Aorta (tissue), 5 donors: ENCODE measurements at places on chromosomes 11 and 22. TPM values are rescaled to one million over a fixed set of nuclear protein-coding genes. Genes with fewer than 3 reads are reported as not detected.

SLC1A2 gene
- total RNA-seq = 1.5 TPM

RPS25 gene
- 820 TPM for total RNA-seq

GPR152 gene
- total RNA-seq = not detected

VSIG10L2 gene
- total RNA-seq = 0.48 TPM

MICAL2 gene
- 315 TPM for total RNA-seq

TRPC6 gene
- total RNA-seq = 2.6 TPM

DKK3 gene
- 313 TPM for total RNA-seq

ANKK1 gene
- total RNA-seq = 0.57 TPM

SLC6A5 gene
- not detected for total RNA-seq

PACSIN3 gene
- total RNA-seq = 24.6 TPM

FIBIN gene
- 80.9 TPM for total RNA-seq

DNA sequence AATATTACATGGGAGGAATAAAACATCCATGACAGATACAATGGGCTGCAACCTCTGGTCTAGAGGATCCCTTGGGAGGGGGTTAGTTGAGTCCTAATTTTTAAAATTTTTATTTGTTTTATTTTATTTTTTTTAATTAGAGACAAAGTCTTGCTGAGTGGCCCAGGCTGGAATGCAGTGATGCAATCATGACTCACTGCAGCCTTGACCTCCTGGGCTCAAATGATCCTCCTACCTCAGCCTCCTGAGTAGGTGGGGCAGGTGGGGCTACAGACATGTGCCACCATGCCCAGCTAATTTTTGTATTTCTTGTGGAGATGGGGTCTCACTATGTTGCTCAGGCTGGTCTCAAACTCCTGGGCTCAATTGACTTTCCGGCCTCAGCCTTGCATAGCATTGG, 43.1 kb downstream of the FDX1 start:
- no peak for DNase-seq
- no peak overlapping the region for H3K27ac ChIP-seq
- peaks cover 2% of the 10 kb centered on the region for H3K4me1 ChIP-seq
- H3K27me3 ChIP-seq = no peaks in the 10 kb centered on the region
- no peaks in the 10 kb centered on the region for H3K36me3 ChIP-seq

GRCh38 chr11:108663154-108663877, 1.6 kb upstream of the DDX10 start:
- no peaks in the 10 kb centered on the region for H3K4me1 ChIP-seq
- no peak overlapping the region for H3K27ac ChIP-seq
- H3K4me3 ChIP-seq = no peak overlapping the region
- no peaks in the 10 kb centered on the region for H3K36me3 ChIP-seq
- DNase-seq = no peak

DNA sequence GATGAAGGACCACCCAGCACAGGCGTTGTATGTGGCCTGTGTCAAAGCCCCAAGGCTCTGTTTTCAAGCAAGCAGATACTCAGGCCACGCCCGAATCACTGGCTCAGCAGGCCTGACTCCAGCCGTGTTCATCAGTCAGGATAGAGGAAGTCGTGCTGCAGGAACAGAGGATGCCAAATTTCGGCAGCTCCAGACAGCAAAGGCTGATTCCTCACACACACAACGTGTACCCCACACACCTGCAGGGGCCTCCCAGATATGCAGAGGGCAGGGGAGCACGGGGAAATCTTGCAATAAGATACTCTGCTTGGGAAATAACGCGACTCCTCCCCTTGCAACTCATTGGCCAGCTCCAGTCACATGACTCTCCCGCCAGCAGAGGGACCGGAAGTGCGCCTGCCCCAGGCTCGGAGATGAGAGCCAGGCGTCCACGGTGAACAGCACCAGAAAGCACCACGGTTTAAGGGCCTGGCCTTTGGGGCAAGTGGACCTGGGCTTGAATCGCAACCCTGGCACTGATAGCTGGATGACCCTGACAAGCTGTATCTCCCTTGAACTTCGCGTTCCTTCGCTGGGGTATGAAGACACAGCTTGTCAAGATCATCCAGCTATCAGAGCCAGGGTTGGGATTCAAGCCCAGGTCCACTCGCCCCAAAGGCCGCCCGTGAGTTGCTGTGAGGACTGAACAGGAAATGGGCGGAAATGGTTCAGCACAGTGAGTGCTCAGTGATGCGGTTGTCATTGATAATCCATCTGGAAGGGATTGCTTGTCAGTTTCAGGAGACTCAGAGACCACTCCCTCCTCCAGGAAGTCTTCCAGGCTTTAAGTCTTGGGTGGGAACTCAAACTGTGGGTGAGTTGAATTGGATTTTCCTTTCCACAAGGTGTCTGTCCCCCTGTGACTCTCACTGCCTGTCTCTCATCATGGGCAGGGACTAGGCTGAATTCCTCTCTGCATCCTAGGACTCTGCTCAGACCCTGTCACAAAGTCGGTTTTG, 88.5 kb downstream of the MYEOV start:
- H3K27me3 ChIP-seq = no peaks in the 10 kb centered on the region
- peak; percentile 71 for DNase-seq
- no peaks in the 10 kb centered on the region for H3K4me1 ChIP-seq
- no peak overlapping the region for H3K27ac ChIP-seq

- DNase-seq = peak; percentile 42
- no peaks in the 10 kb centered on the region for H3K27me3 ChIP-seq
- H3K36me3 ChIP-seq = no peaks in the 10 kb centered on the region
- no peak overlapping the region for H3K27ac ChIP-seq
- no peak overlapping the region for H3K4me3 ChIP-seq
Measured at GRCh38 chr22:44891791-44892190, 118.0 kb downstream of the PHF21B start.

- H3K36me3 ChIP-seq = no peaks in the 10 kb centered on the region
- no peaks in the 10 kb centered on the region for H3K27me3 ChIP-seq
- H3K4me1 ChIP-seq = no peaks in the 10 kb centered on the region
- no peak for DNase-seq
- no peak overlapping the region for H3K27ac ChIP-seq
Measured at GRCh38 chr11:48108231-48109045, 108.2 kb upstream of the OR4B1 start.

- peak within 1 kb of the TSS; percentile 74 for H3K4me3 ChIP-seq
- H3K27ac ChIP-seq = peak within 1 kb of the TSS; percentile 11
- no peaks in the 10 kb centered on the region for H3K27me3 ChIP-seq
- H3K4me1 ChIP-seq = no peaks in the 10 kb centered on the region
- peaks cover 11% of the 10 kb centered on the region for H3K36me3 ChIP-seq
Measured at GRCh38 chr11:65961267-65962140, at the start of gene SART1. SART1 (plus strand) TSS chr11:65961734; CDS start chr11:65961781, 47 bp downstream.

DNA sequence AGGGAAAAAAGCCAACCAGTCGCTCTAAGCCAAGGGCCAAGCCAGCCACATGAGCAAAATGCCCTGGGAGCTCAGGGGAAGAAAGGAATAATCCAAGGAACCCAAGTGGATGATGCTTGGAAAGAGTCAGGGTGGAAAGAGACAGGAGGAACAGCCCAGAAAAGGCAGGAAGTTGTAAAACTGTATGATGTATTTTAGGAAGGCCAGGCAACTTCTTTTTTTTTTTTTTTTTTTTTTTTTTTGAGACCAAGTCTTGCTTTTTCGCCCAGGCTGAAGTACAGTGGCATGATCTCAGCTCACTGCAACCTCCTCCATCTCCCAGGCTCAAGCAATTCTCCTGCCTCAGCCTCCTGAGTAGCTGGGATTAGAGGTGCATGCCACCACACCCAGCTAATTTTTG, 1.6 kb downstream of the LGALS12 start:
- H3K27me3 ChIP-seq = no peaks in the 10 kb centered on the region
- no peaks in the 10 kb centered on the region for H3K4me1 ChIP-seq
- H3K4me3 ChIP-seq = no peak overlapping the region
- DNase-seq = no peak

DNA sequence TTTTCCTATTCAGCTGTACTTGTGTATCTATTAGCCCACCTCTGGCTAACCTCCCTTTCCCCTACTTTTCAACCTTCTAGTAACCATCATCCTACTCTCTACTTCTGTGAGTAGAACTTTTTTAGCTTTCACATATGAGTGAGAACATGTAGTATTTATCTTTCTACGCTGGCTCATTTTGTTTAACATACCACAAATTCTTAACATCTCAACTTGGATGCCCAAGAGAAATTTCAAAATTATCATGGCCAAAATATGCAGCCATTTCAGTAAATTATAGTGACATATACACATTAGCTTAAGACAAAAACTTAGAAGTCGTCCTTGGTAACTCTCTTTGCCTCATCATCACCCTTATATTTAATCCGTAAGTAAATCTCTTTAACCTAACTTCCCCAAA, 34.7 kb downstream of the LUZP2 start:
- no peaks in the 10 kb centered on the region for H3K36me3 ChIP-seq
- no peak overlapping the region for H3K4me3 ChIP-seq
- DNase-seq = no peak
- H3K27me3 ChIP-seq = no peaks in the 10 kb centered on the region

- H3K27ac ChIP-seq = no peak overlapping the region
- H3K36me3 ChIP-seq = no peaks in the 10 kb centered on the region
- no peaks in the 10 kb centered on the region for H3K27me3 ChIP-seq
- no peaks in the 10 kb centered on the region for H3K4me1 ChIP-seq
- DNase-seq = no peak
- H3K4me3 ChIP-seq = no peak overlapping the region
Measured at GRCh38 chr11:8371516-8371884, 107.8 kb upstream of the LMO1 start.

DNA sequence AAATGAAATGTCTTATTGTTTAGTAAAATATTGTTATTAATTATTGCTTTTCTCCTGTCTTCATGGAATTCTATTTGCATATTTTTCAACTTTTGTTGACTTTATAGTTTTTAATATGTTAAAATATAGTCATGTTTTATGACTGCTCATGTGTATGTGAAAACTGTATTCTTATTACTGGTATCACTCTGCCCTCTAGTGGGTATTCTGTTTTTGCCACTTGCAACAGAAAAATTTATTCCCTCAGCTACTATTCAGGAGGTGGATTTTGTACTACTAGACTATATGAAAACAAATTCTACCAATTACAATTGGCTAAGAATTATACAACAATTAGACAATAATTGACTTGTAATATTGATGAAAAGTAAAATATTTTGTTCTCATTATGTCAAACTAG, 45.0 kb downstream of the OR4C6 start:
- H3K36me3 ChIP-seq = no peaks in the 10 kb centered on the region
- no peaks in the 10 kb centered on the region for H3K27me3 ChIP-seq
- no peak overlapping the region for H3K4me3 ChIP-seq
- no peak overlapping the region for H3K27ac ChIP-seq
- no peaks in the 10 kb centered on the region for H3K4me1 ChIP-seq

GRCh38 chr11:35066030-35066429, 72.9 kb upstream of the CD44 start:
- no peaks in the 10 kb centered on the region for H3K27me3 ChIP-seq
- no peaks in the 10 kb centered on the region for H3K36me3 ChIP-seq
- no peak overlapping the region for H3K27ac ChIP-seq
- no peak for DNase-seq
- H3K4me3 ChIP-seq = no peak overlapping the region
- H3K4me1 ChIP-seq = no peaks in the 10 kb centered on the region
